B cell (primary cell): ENCODE measurements at places on chromosomes 7 and 10. TPM values are rescaled to one million over a fixed set of nuclear protein-coding genes. Genes with fewer than 3 reads are reported as not detected.

PLOD3 gene
- polyA plus RNA-seq = 35.5 and 40.1 TPM in 2 replicates

DNA sequence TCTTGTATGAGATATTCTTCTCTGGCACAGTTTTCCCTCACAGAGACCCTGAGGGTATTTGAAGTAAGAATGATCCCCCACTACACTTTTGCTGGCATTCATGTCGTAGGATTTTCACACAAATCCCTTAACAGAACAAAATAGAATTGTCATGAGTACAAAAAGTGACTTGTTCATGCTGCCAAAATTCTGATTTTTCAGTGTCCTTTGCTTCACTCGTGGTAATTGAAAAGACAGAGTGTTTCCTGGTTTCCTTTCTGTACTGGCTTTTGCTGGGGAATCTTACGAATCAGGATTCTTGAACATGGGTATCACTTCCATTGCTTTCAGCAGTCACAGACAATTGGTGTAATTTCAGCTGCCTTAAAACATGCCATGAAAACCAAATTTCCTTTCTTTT lies 756.3 kb downstream of the REEP3 start:
- DNase-seq = no peak
- H3K4me1 ChIP-seq = no peaks in the 10 kb centered on the region
- H3K27me3 ChIP-seq = no peaks in the 10 kb centered on the region
- H3K36me3 ChIP-seq = no peaks in the 10 kb centered on the region
- no peak overlapping the region for H3K4me3 ChIP-seq

- no peak for DNase-seq
- no peak overlapping the region for H3K27ac ChIP-seq
Observed at GRCh38 chr7:128265906-128266300, 24.8 kb downstream of the LEP start.

C10orf90 gene
- not detected in 2 replicates for polyA plus RNA-seq

SLC16A12 gene
- polyA plus RNA-seq = not detected in 2 replicates

MORN4 gene
- 1.5 TPM in 2 replicates for polyA plus RNA-seq

DNA sequence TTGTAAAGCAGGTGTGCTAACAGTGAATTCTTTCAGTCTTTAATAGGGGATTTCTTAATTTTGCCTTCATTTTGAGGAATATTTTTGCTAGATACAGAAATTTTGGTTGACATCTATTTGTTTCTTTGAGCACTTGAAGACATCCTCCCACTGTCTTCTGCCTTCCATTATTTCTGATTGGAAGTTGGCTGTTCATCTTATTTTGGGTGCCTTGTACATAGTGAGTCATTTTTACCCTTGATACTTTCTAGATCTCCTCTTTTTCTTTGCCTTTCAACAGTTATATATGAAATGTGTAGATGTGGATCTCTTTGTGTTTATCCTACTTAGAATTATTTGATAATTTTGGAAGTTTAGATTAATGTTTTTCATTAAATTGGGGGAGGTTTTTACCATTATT lies 631.0 kb downstream of the AUTS2 start:
- no peak for DNase-seq
- no peaks in the 10 kb centered on the region for H3K27me3 ChIP-seq
- H3K36me3 ChIP-seq = no peaks in the 10 kb centered on the region
- H3K4me3 ChIP-seq = no peak overlapping the region

GRCh38 chr7:42720991-42721796 lies 190.7 kb downstream of the C7orf25 start:
- no peak overlapping the region for H3K4me3 ChIP-seq
- no peak overlapping the region for H3K27ac ChIP-seq
- no peaks in the 10 kb centered on the region for H3K4me1 ChIP-seq
- no peak for DNase-seq
- no peaks in the 10 kb centered on the region for H3K36me3 ChIP-seq

OPN1SW gene
- not detected in 2 replicates for polyA plus RNA-seq

TMEM196 gene
- not detected in 2 replicates for polyA plus RNA-seq
